ENCODE measurements at places on chromosomes 2 and 18. TPM values are rescaled to one million over a fixed set of nuclear protein-coding genes. Genes with fewer than 3 reads are reported as not detected.

DNA sequence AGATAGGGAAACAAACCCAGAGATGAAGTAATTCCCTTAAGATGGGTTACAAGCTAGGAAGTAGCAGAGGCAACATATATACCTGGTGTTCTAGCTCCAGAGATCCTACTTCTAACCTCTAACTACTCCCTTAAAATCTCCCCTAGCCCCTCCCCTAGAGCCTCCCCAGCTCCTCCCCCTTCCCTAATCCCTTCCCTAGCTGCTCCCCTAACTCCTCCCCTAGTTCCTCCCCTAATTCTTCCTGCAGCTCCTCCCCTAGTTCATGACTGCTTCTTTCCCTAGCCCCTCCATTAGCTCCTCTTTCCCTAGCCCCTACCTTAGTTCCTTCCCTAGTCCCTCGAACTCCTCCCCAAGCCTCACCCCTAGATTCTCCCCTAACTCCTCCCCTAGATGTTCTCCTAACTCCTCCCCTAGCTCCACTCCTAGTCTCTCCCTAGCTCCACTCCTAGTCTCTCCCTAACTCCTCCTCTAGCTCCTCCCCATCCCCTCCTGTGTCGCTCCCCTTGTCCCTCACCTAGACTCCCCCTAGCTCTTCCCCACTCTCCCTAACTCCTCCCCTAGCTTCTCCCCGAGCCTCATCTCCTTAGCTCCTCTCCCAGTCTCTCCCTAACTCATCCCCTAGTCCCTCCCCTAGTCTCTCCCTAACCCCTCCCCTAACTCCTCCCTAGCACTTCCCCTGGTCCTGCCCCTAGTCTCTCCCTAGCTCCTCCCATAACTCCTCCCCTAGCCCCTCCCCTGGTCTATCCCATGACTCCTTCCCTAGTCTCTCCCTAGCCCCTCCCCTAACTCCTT lies 108.9 kb downstream of the CD226 start:
- DNase-seq = no peak

DNA sequence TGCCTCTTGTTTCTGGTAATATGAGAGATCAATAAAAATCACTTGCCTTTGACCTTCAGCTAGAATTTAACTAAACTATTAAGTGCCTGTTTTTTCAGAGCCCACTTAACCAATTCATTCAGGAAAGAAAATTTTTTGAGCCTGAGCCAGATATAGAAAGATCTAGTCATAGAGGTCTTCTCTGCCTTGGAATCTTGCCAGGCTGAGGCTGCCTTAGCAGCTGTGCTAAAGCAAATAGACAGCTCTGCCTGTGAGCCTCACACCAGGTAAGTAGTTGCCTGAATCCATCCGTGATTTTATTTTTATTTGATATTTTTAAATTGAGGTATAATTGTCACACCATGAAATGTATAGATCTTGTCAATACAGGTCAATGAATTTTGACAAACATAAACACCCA lies 27.4 kb downstream of the EVX2 start:
- no peak for DNase-seq

GRCh38 chr2:27724905-27725701 lies 46.4 kb upstream of the MRPL33 start:
- no peak for DNase-seq

GRCh38 chr2:42839809-42840501 lies 47.6 kb upstream of the HAAO start:
- DNase-seq = no peak

- DNase-seq = no peak
Observed at GRCh38 chr2:235776531-235776930, 282.7 kb downstream of the AGAP1 start.

GRCh38 chr2:162245061-162245460 lies 1.8 kb upstream of the FAP start:
- DNase-seq = no peak

- DNase-seq = no peak
Observed at GRCh38 chr2:129796225-129796624, 183.2 kb upstream of the RAB6C start.

- DNase-seq = no peak
Observed at GRCh38 chr18:30358555-30358954, 684.0 kb downstream of the DSC3 start.

DNA sequence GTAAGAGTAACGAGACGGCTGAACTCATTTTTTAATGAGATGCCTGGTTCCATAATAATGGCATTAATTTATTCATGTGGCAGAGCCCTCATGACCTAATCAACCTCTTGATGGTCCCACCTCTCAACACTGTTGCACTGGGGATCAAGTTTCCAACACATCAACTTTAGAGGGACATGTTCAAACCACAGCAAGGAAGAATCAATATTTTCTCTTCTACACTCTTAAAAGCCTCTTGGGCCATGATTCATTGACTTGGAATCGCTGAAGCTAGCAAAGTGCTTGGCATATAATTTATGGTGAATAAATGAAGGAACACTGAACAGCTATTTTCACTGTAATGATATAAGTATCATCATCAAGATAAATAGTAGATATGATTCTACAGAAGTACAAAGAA lies 333.0 kb downstream of the TNS1 start:
- DNase-seq = no peak

- peak; percentile 71 for DNase-seq
Observed at GRCh38 chr18:623761-624620, 27.2 kb downstream of the CLUL1 start.

GRCh38 chr2:113060396-113060795 lies 1.4 kb downstream of the IL36RN start:
- no peak for DNase-seq

GRCh38 chr2:24924732-24925131 lies 4.7 kb upstream of the ADCY3 start:
- no peak for DNase-seq

GRCh38 chr2:3101016-3101942 lies 276.3 kb downstream of the EIPR1 start:
- DNase-seq = peak; percentile 31

GRCh38 chr2:165691615-165692014 lies 102.4 kb downstream of the GALNT3 start:
- no peak for DNase-seq

- DNase-seq = no peak
Observed at GRCh38 chr2:78967294-78967693, 58.2 kb upstream of the REG3G start.

- peak; percentile 97 for DNase-seq
Observed at GRCh38 chr2:113167115-113167932, 6.4 kb upstream of the PSD4 start.

DNA sequence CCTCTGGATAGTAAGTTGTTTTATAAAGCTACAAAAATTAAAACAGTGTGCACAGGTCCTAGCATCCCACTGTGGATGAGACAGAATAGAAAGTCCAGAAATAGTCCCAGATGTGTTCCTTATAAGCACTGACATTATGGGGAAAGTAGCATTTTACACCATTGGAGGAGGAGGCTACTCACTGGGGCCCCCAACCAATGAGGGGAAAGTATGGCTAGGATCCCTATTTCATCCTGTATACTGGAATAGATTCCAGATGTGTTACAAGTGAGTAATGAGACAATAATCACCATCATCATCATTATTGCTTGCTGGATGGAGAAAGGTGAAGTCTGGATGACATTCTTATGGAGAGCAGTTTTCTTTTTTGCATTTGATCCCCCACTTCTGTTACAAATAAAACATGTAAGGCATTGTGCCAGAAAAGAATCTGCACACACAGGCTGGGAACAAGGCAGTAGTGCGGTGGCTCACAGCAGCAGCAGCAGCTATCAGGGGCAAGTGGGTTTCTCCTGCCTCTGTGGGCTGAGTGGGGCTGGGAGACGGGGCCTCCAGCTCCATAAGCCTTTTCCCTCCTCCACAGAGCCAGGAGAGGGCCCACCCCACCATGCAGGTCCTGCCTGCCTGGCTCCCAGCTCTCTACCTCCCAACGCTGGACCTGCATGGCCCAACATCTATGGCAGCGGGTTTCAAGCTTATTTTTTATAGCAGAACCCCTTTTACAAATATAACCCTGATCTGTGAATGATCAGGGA lies 5.0 kb downstream of the ARID5A start:
- DNase-seq = no peak

GRCh38 chr2:203733684-203734083 lies 27.2 kb downstream of the CD28 start:
- no peak for DNase-seq

DNA sequence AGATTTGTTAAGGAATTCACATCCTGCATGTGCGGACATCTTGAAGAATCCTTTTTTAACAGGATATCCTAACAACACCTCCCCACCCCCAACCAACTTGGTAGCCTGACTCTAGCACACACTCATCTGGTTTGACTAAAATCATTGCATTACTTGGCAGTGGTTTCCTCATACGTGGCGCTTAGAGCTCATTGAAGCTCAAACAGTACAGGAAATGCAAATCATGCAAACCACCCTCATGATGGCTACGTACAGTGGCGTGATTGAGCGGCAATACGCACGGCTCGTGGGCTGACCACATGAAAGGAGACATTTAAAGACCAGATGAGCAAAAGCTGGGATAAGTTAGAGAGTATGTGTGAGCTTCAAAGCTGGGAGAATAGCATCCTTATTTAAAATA lies 336.2 kb downstream of the ZEB2 start:
- no peak for DNase-seq

GRCh38 chr2:37020212-37020886 lies 54.0 kb upstream of the STRN start:
- no peak for DNase-seq

- DNase-seq = no peak
Observed at GRCh38 chr2:99140860-99141109, 722 bp upstream of the C2orf15 start.

GRCh38 chr2:207813942-207814341 lies 44.2 kb upstream of the FZD5 start:
- no peak for DNase-seq

GRCh38 chr2:41710944-41711343 lies 336.9 kb upstream of the PKDCC start:
- DNase-seq = no peak

- DNase-seq = no peak
Observed at GRCh38 chr2:197873293-197873701, 68.9 kb downstream of the PLCL1 start.

DNA sequence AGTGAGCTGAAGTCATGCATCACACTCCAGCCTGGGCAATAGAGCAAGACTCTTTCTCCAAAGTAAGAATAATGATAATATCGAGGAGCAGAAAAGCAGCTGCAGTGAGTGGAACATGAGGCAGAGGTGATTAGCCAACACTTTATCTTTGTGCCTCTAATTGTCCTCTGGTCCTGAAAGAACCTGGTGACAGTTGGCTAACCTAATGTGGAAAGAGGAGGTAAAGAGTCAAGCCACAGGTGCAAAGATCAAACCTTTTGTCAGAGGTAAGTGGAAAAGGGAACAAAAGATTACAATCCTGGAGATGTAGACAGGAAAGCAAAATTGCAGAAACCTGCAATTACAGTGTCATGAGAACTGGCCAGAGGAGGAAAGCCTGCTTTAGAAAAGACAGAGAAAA lies 53.5 kb upstream of the LCLAT1 start:
- DNase-seq = no peak

- DNase-seq = no peak
Observed at GRCh38 chr2:165295643-165296042, 56.4 kb downstream of the SCN2A start.

- DNase-seq = no peak
Observed at GRCh38 chr2:106812383-106812782, 73.6 kb downstream of the ST6GAL2 start.

DNA sequence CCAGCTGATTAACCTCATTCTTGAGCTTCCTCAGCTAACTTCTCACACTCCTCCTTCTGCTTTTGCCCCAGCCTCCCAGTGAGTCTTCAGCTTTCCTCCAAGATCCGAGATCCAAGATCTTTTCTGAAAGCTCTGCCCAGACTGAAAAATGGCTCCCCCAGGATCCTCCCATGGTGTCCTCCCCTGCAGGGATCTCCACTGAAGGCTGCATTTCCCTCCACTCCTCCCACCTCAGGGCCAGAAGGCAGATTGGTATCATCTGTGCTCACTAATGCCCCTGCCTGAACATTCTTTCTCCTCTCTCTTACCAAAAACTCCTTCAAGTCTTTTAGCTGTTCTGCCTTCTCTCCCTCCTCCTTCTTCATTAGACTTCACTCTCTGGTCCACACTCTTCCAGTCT lies 6.1 kb upstream of the FOXI3 start:
- DNase-seq = no peak

DNA sequence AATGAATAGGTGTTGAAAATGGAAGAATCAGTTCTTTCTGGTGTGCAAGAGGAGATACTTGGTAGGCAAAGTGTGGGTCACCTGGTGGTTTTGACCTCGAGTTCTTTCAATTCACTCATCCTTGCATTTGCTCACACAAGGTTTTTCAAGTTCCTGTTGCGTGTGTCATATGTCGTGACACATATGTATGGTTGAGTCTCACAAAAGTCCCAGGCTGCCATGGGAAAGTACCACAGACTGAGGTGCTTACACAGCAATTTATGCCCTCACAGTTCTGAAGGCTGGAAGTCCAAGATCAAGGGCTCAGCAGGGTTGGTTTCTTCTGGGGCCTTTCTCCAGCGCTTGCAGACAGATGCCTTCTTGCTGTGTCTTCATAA lies 64.4 kb downstream of the NCK2 start:
- no peak for DNase-seq

GRCh38 chr2:30235008-30235655 lies 3.8 kb downstream of the LBH start:
- DNase-seq = no peak

DNA sequence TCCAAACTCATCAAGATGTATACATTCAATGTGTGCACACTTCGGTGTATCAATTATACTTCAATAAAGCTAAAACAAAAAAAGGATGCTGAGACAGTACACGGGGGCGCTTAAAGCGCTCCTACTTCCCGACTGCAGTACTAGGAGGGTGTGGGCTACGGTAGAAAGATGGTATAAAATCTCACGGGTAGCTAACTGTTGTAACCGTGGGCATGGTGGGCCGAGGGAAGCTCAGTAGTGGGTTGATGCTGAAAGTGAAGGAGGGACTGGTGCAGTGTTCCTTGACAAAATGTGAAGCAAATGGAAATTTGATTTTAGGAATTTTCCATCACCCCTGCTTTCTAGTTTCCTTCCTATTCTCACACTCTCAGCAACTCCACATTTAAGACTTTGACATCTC lies 42.6 kb upstream of the DARS1 start:
- DNase-seq = no peak

SANBR gene
- 2.0 TPM for total RNA-seq

NDUFS1 gene
- 108 TPM for total RNA-seq

AGXT gene
- 1,805 TPM for total RNA-seq

STAT4 gene
- total RNA-seq = 0.98 TPM

GYPC gene
- 4.3 TPM for total RNA-seq

SERPINB11 gene
- not detected for total RNA-seq

VWA3B gene
- total RNA-seq = 0.18 TPM

CPO gene
- total RNA-seq = 0.38 TPM

POTEJ gene
- not detected for total RNA-seq

ZNF521 gene
- total RNA-seq = 1.6 TPM

LINC00305 gene
- not detected for total RNA-seq

PTPN4 gene
- total RNA-seq = 22.4 TPM

INO80C gene
- total RNA-seq = 9.5 TPM

REV1 gene
- 14.3 TPM for total RNA-seq
